Activated naive CD8-positive, alpha-beta T cell treated with anti-CD3 and anti-CD28 coated beads for 36 hours (primary cell): ENCODE measurements at places on chromosomes 7 and 10.

DNA sequence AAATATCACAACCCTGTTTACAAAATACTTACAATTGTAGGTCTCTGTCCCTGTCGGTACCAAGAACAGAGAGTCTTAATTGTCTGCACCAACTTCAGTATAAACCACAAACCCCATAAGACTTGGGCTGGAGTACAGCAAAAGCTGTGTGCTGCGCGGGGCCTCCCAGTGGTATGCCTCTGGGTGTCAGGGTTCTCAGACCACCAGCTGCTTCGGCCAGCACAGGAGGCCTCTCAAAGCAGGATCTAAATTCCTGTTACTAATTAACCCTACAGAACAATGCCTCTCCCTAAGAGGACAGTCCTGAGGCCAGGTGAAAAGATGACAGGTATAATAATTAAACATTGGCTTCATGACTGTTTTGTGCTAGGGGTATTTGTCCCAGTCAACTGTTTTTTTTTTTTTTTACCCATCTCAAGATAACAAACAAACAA is 957 bp upstream of the SVIL start:
- H3K4me1 ChIP-seq: peaks cover 41% of the 10 kb centered on the region
- H3K4me3 ChIP-seq: no peak overlapping the region
- no peaks in the 10 kb centered on the region for H3K27me3 ChIP-seq
- H3K27ac ChIP-seq: no peak overlapping the region
- DNase-seq: peak; percentile 14

- no peaks in the 10 kb centered on the region for H3K36me3 ChIP-seq
- no peaks in the 10 kb centered on the region for H3K27me3 ChIP-seq
- no peak for DNase-seq
- no peak overlapping the region for H3K4me3 ChIP-seq
- no peak overlapping the region for H3K27ac ChIP-seq
Measured at GRCh38 chr7:74164985-74165456, 9.1 kb upstream of the EIF4H start.

GRCh38 chr7:45921699-45922519 is 837 bp upstream of the IGFBP3 start:
- peak overlapping the region; percentile 61 for H3K4me3 ChIP-seq
- peaks cover 26% of the 10 kb centered on the region for H3K4me1 ChIP-seq
- no peak for DNase-seq
- H3K27me3 ChIP-seq: peaks cover 63% of the 10 kb centered on the region

DNA sequence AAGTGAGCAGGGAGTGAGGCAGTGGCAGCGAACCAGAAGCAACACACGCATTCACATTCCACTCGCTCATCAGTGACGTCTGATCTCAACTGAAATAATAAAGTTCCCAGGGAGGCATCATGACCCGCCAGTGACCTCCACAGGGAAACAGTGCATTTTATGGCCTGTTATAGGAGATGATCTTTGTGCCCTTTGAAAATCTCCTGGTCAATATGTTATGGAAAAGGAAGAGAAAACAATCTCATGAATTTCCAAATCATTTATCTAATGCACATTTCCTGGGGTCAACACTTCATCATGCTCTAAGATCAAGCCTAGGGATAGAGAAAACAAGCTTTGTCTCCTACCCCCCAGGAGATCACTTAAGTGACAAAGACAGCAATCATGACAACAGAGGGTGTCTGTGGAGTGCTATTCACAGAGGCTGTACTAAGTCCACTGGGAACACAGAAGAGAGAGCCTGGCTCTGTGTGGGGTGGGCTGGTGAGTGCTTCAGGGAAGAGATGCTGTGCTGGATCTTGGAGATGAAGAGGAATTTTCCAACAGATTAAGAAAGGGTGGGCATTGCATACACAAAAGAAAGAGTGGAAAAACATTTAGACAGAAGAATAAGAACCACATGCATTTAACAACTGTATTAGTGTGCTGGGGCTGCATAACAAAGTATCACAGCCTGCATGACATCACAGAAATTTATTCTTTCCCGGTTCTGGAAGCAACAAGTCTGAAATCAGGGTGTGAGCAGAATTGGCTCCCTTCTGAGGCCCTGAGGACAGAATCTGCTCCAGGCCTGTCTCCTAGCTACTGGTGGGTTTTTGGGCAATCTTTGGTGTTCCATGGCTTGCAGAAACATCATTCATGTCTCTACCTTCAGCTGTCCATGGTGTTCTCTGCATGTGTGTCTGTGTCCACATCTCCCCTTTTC is 613.9 kb upstream of the IGFBP3 start:
- H3K4me1 ChIP-seq: no peaks in the 10 kb centered on the region
- H3K36me3 ChIP-seq: no peaks in the 10 kb centered on the region
- no peaks in the 10 kb centered on the region for H3K27me3 ChIP-seq
- H3K4me3 ChIP-seq: no peak overlapping the region
- no peak for DNase-seq

GRCh38 chr10:71569775-71570588 is 149.6 kb downstream of the C10orf105 start:
- H3K36me3 ChIP-seq: no peaks in the 10 kb centered on the region
- H3K4me3 ChIP-seq: no peak overlapping the region
- H3K4me1 ChIP-seq: no peaks in the 10 kb centered on the region

DNA sequence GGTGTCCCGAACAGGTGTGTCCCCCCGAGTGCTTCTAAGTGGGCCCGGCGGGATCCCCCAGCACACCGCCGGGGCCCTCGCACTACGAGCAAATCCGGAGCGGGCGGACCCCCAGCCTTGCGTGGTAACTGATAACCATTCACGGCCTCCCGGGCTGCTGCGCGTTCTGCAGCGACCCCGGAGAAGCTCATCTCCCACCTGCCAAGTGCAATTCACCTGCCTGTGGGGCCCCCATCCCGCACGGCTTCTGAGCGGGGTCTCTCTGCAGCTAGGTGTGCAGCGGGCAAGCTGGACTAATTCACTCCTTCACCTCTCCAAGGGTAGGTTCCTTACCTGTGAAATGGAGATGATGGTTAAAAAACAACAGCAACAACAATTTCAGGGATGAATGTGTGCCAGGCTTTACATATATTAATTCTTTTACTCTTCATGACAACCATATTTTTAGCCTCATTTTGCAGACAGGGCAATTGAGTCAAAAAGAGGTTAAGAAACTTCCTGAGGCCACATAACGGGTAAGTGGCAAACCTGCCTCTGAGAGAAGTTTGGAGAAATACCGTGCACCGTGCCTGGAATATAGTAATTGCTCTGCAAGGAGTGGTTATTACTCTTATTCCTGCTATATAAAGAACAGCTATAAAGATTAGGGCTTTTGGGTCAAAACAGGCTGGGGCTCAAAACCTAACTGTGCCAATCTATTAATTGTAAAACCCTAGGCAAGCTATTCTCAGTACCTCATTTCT is 652 bp upstream of the PODXL start:
- H3K27ac ChIP-seq: no peak overlapping the region
- H3K27me3 ChIP-seq: peaks cover 65% of the 10 kb centered on the region
- no peaks in the 10 kb centered on the region for H3K36me3 ChIP-seq
- peak overlapping the region; percentile 47 for H3K4me3 ChIP-seq
- no peak for DNase-seq

- H3K36me3 ChIP-seq: peaks cover 9% of the 10 kb centered on the region
- H3K27me3 ChIP-seq: no peaks in the 10 kb centered on the region
- DNase-seq: no peak
- no peak overlapping the region for H3K4me3 ChIP-seq
- H3K27ac ChIP-seq: no peak overlapping the region
Measured at GRCh38 chr7:25148772-25149575, 23.9 kb upstream of the CYCS start.

- H3K4me1 ChIP-seq: no peaks in the 10 kb centered on the region
- no peaks in the 10 kb centered on the region for H3K36me3 ChIP-seq
- no peak overlapping the region for H3K4me3 ChIP-seq
- no peaks in the 10 kb centered on the region for H3K27me3 ChIP-seq
- H3K27ac ChIP-seq: no peak overlapping the region
- no peak for DNase-seq
Measured at GRCh38 chr10:124116771-124117510, 23.5 kb upstream of the CHST15 start.

- H3K36me3 ChIP-seq: peaks cover 28% of the 10 kb centered on the region
- H3K4me3 ChIP-seq: no peak overlapping the region
- H3K4me1 ChIP-seq: peaks cover 25% of the 10 kb centered on the region
- no peaks in the 10 kb centered on the region for H3K27me3 ChIP-seq
- H3K27ac ChIP-seq: peak overlapping the region; percentile 51
Measured at GRCh38 chr7:140360697-140361229, 37.6 kb downstream of the SLC37A3 start.

DNA sequence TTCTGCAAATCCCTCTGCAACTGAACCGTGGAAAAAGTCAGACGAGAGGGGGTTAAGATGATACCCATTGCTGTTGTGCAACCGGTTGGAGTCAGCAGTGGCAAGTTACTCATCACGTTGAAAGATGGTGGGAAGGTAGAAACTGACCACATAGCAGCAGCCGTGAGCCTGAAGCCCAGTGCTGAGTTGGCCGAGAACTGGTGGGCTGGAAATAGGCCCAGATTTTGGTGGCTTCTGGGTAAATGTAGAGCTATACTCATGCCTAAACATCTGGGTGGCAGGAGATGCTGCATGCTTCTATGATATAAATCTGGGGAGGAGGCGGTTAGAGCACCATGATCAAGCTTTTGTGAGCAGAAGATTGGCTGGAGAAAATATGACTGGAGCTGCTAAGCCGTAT is 78.6 kb downstream of the ARL5B start:
- peaks cover 7% of the 10 kb centered on the region for H3K27me3 ChIP-seq
- no peak for DNase-seq
- no peak overlapping the region for H3K4me3 ChIP-seq
- H3K36me3 ChIP-seq: no peaks in the 10 kb centered on the region

GRCh38 chr10:78714225-78714624 is 354.5 kb upstream of the ZMIZ1 start:
- H3K27me3 ChIP-seq: peaks cover 5% of the 10 kb centered on the region
- no peak overlapping the region for H3K4me3 ChIP-seq
- H3K4me1 ChIP-seq: peaks cover 15% of the 10 kb centered on the region
- no peak for DNase-seq
- H3K27ac ChIP-seq: no peak overlapping the region

- H3K36me3 ChIP-seq: no peaks in the 10 kb centered on the region
- no peak overlapping the region for H3K27ac ChIP-seq
- no peak overlapping the region for H3K4me3 ChIP-seq
- DNase-seq: peak; percentile 8
Measured at GRCh38 chr10:86306628-86307278, 59.8 kb downstream of the GRID1 start.

- H3K36me3 ChIP-seq: no peaks in the 10 kb centered on the region
- no peaks in the 10 kb centered on the region for H3K27me3 ChIP-seq
- no peak overlapping the region for H3K4me3 ChIP-seq
Measured at GRCh38 chr10:132722394-132723329, 63.3 kb downstream of the NKX6-2 start.

DNA sequence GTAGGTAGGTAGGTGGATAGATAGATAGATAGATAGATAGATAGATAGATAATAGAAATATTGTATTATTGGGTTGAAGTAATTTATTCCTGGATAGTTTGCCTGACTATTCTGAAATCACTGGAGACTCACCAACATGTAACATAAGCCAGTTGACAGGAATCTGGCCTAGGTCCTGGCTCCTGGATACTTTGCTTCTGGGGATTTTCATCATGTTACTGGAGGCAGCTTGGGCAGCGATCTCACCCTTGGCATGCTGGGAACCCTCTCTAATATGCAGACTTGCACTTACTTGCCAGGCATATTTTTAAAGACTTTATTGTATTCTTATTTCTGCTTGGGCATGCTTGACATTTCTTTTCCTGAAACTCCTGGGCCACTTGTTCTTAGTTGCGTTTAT is 709.1 kb upstream of the FZD8 start:
- H3K4me1 ChIP-seq: no peaks in the 10 kb centered on the region
- H3K36me3 ChIP-seq: no peaks in the 10 kb centered on the region
- no peaks in the 10 kb centered on the region for H3K27me3 ChIP-seq
- no peak for DNase-seq
- H3K4me3 ChIP-seq: no peak overlapping the region
- no peak overlapping the region for H3K27ac ChIP-seq

DNA sequence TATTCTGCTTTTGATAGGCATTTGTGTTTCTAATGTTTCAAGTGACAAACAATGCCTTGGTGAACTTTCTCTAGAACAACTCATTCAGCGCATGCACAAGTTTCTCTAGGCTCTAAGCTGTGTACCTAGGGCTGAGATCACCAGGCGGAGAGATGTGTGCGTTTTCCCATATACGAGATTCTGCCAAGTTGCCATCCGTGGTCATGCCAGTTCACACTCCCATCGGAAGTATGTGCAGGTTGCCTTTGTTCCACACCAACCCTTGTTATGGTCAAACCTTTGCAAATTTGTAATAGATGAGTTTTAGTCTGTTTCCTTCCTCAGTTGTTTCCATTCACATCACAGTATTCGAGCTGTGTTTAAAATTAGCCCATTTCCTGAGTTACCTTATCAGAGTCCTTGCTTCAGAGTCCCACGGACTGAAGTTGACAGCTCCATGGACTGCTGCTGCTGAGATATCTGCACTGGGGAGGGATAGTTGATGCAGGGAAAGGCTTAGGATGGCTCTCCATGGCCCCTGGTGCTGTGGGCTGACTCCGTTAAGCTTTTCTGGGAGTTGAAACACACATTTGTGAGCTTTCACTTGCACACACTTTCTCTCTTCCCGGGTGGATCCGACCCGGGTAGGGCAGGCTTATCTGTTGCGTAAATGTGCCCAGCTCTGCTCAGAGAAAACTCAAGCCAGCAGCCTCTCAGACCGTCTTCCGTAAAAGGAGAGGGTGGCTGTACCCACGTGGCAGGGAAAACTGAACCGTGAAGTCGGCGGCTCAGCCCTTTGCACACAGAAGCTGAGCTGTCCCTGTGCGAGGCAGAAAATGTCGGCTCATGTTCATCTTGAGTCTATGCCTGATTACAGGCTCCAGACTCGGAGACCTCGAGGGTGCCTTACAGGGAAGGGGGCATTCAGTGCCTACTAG is 49.4 kb downstream of the HK1 start:
- peaks cover 62% of the 10 kb centered on the region for H3K4me1 ChIP-seq
- H3K36me3 ChIP-seq: peaks cover 28% of the 10 kb centered on the region
- DNase-seq: peak; percentile 29
- no peaks in the 10 kb centered on the region for H3K27me3 ChIP-seq

DNA sequence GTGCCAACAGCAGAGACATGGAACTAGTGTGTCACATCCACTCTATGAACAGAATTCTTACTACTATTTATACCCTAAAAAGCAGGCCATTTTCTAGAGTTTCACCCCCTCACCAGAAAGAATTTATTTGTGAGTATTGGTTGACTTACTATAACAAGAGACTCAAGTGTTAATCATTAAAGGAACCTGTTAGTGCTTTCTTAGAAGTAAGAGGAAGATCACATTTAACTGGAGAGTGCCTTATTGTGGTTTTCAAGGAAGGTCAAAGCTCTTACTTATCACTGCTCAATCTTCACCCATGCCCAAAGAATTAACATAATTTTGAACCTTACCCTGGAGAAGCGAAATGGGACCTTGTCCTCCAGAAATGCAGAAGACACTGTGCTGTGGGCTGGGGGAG is 169.3 kb upstream of the PRSS1 start:
- H3K4me1 ChIP-seq: peaks cover 37% of the 10 kb centered on the region
- no peaks in the 10 kb centered on the region for H3K36me3 ChIP-seq
- no peaks in the 10 kb centered on the region for H3K27me3 ChIP-seq
- no peak for DNase-seq
- no peak overlapping the region for H3K4me3 ChIP-seq
